IMR-90 (cell line): ENCODE measurements at places on chromosomes 1 and 21.
A peak's percentile ranks its signal among the peaks of the same experiment; 100 is the strongest.

DNA sequence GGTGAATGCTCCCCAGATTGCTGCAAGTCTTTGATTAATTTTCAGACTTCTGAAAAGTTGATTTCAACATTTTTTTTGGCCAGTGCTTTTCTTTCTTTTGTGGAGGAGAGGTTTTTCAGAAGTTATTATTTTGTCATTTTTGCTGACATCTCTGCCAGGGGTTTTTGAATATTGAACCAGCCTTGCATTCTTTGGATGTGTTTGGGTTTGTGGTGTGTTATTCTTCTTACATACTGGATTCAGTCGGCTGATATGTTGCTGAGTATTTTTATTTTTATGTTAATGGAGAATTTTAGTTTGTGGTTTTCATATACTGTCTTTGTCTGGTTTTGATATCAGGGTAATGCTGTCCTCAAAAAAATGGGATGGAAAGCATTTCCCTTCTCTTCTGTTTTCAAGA is 25.3 kb downstream of the OBSCN start:
- no peaks in the 10 kb centered on the region for H3K27me3 ChIP-seq
- peaks cover 1% of the 10 kb centered on the region for H3K4me1 ChIP-seq
- no peak overlapping the region for H3K4me3 ChIP-seq
- no peak overlapping the region for H3K27ac ChIP-seq

GRCh38 chr1:35544976-35545375 is 12.2 kb downstream of the KIAA0319L start:
- no peaks in the 10 kb centered on the region for H3K27me3 ChIP-seq
- H3K27ac ChIP-seq = no peak overlapping the region
- peaks cover 4% of the 10 kb centered on the region for H3K36me3 ChIP-seq
- peak; percentile 45 for DNase-seq
- H3K4me3 ChIP-seq = no peak overlapping the region
- H3K4me1 ChIP-seq = peaks cover 13% of the 10 kb centered on the region

GRCh38 chr1:12482988-12483387 is 135.0 kb downstream of the DHRS3 start:
- peaks cover 1% of the 10 kb centered on the region; the same call in 1 of the 2 replicates for H3K36me3 ChIP-seq
- H3K4me3 ChIP-seq = no peak overlapping the region
- peaks cover 45% of the 10 kb centered on the region for H3K4me1 ChIP-seq

DNA sequence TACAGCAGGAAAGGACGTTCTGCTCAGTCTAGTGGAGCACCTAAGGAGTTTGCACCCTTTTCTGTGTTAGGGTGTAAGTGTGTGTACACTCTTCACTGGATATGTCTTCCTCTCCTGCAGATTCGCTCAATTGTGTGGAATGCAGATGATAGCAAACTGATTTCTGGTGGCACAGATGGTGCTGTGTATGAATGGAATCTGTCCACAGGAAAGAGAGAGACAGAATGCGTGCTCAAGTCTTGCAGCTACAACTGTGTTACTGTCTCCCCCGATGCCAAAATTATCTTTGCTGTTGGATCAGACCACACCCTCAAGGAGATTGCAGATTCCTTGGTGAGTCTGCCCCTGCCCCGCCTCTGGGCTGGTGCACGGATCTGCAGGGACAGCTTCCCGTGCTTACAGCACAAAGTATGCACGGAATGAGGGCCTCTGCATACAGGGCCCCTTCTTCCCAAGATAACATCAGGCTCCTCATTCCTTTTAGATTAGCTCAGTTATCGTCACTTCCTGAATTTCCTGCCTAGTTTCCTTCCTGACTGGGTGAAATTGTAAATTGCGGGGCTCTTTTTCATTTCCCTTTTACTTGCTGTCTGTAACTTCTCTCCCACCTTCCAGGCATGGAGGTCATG is 34.6 kb downstream of the CFAP57 start:
- peak; percentile 98 for DNase-seq
- H3K27me3 ChIP-seq = no peaks in the 10 kb centered on the region
- peaks cover 18% of the 10 kb centered on the region for H3K4me1 ChIP-seq
- no peaks in the 10 kb centered on the region for H3K36me3 ChIP-seq
- peak overlapping the region; percentile 97 for H3K27ac ChIP-seq
